Left renal pelvis (tissue), 4 donors: ENCODE measurements at places on chromosomes 2 and 18. TPM values are rescaled to one million over a fixed set of nuclear protein-coding genes. Genes with fewer than 3 reads are reported as not detected.

The HOXD13 gene
- polyA plus RNA-seq, result 0.10 TPM

The SIGLEC15 gene
- polyA plus RNA-seq, result 0.52 TPM

The STAT4 gene
- 9.2 TPM for polyA plus RNA-seq

The GATA6 gene
- polyA plus RNA-seq, result 8.1 TPM

The MCM6 gene
- 55.0 TPM for polyA plus RNA-seq

The ANKRD29 gene
- polyA plus RNA-seq, result 1.0 TPM

The DCDC2C gene
- polyA plus RNA-seq, result 0.72 TPM

The CDH2 gene
- polyA plus RNA-seq, result 104 TPM

The LHCGR gene
- 0.35 TPM for polyA plus RNA-seq

The TSPYL6 gene
- 0.29 TPM for polyA plus RNA-seq

The AQP12A gene
- not detected for polyA plus RNA-seq

The PLCL1 gene
- 17.5 TPM for polyA plus RNA-seq

The OTOS gene
- polyA plus RNA-seq, result 0.46 TPM

The GALNT3 gene
- 2.8 TPM for polyA plus RNA-seq

The ST8SIA3 gene
- not detected for polyA plus RNA-seq

The EMILIN1 gene
- 102 TPM for polyA plus RNA-seq

The UGT1A3 gene
- polyA plus RNA-seq, result not detected

The ZNF804A gene
- polyA plus RNA-seq, result 1.9 TPM

The IKZF2 gene
- polyA plus RNA-seq, result 13.3 TPM

The NXPH2 gene
- 5.9 TPM for polyA plus RNA-seq

The TUBA3E gene
- not detected for polyA plus RNA-seq

The POU3F3 gene
- polyA plus RNA-seq, result 97.9 TPM

The USP37 gene
- polyA plus RNA-seq, result 17.3 TPM

The NAT8 gene
- 23.5 TPM for polyA plus RNA-seq

The SAG gene
- polyA plus RNA-seq, result 0.10 TPM
